Activated gamma-delta T cell (primary cell): ENCODE measurements at places on chromosomes 1 and 21.

GRCh38 chr1:154994591-154994990, 1.2 kb downstream of the LENEP start:
- no peak for DNase-seq

- no peak for DNase-seq
Observed at GRCh38 chr1:152449661-152450060, 35.6 kb upstream of the CRNN start.

DNA sequence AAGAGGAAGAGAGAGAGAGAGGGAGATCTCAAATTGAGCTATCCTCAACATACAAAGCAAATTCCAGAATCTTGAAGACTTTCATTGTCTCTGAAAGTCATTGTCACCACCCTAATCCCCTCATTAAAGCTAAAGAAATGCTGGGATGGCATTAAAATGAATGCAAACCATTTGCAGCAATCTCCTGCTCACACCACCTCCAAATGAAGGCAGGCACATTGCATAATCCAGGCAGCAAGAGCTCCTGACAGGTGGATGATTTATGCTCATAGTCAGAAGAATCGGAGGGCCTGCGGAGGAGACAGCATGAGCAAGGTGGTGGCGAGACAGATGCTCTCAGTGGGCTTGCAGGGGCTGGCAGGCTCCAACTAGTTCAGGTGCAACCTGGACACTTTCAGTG, 90.2 kb downstream of the ESRRG start:
- no peak for DNase-seq

- no peak for DNase-seq
Observed at GRCh38 chr1:230857822-230858221, 10.5 kb downstream of the C1orf198 start.

DNA sequence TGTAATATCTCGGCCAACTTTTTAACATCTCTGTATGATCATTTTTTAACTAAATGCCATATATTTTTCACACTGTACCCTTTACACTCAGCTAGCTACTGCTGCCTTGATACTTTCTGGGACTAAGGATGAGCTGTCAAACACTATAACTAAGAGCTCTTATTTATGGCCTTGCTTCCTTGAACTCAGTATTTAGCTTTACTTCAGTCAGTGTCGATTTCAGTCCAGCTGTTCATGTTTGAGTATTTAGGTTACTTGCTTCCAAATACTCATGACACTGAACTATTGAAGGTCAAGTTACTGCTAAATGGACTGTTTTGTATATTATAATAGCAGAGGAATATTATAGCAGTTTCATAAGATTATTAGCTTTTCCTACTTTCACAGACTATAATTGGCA, 25.9 kb upstream of the USP25 start:
- DNase-seq = no peak

GRCh38 chr1:13623021-13623637, 39.5 kb downstream of the PDPN start:
- no peak for DNase-seq
